ENCODE measurements at places on chromosomes 12 and 14.

GRCh38 chr12:101277443-101277842 is 2.5 kb upstream of the UTP20 start:
- DNase-seq = no peak

DNA sequence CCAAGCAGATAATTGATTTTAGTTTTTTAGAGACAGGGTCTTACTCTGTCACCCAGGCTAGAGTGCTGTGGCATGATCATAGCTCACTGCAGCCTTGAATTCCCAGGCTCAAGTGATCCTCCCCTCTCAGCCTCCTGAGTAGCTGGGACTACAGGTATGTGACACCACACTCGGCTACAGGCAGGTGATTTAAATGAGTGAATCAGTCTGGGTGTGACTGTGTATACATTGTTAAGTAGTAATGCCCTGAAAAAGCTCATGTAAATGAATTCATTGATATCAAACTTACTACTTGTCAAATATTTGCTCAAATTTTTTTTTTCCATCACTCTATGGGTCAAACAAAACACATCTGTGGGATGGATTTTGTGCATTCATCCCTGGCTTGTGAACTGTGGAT is 6.3 kb upstream of the USP44 start:
- no peak for DNase-seq

- DNase-seq = peak; percentile 92
Observed at GRCh38 chr12:68807576-68808387, at the start of gene MDM2. TSS of gene MDM2 (plus strand) at chr12:68808177. CDS start at chr12:68808478, 301 bp downstream.

DNA sequence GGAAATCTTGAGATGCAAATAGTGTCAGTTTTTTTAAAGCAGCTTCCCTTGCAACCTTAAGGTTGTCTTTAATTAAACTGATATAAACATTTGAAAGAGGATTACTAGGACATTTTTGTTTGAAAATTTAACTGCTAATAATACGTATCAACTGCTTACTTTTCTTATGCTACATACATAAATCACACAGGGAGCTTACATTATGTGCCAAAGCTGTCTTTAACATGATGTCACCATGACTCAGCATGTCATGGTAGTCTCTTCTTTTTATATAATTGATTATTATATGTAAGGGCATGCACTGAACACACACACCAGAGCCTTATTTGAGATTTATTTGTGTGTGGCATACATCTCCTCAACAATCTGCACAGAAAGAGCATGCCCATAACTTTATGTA is 63.0 kb upstream of the PTHLH start:
- DNase-seq = peak; percentile 76

DNA sequence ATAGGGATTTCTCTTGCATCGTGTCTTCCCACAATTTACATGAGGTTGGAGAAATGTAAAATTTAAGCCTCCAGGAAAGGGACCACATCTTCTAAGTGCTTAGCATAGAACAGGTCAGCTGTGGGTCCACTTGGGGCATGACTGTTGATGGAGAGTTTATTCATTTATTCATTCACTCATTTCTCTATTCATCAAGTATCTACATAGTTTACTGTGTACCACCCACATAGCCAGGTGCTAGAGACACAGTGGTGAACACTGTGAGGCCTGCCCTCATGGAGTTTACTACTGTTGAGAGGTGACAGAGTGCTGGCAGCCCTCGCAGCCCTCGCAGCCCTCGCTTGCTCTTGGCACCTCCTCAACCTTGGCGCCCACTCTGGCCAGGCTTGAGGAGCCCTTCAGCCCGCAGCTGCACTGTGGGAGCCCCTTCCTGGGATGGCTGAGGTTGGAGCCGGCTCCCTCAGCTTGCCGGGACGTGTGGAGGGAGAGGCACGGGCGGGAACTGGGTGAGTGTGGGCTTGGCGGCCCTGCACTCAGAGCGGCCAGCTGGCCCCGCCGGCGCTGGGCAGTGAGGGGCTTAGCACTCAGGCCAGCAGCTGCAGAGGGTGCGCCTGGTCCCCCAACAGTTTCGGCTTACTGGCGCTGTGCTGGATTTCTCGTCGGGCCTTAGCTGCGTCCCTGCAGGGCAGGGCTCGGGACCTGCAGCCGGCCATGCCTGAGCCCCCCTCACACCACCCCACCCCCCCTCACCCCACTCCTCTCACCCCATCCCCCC is 1.7 kb upstream of the JPH4 start:
- DNase-seq = no peak

DNA sequence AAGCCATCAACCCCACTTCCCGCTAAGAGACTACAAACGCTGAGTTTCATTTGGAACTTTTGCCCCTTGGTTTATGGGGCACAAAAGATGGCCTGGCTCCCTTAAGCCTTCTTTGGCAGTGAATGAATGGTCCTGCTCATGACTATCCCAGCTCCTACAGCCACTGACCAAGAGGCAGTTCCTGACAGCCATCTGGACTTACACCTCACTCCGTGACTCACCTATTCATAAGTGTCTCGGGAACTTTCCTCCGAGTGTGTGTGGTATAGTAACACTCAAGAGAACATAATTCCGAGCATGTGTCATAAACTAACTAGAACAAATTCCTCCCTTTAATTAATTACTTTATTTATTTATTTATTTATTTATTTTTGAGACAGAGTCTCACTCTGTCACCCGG is 51.9 kb upstream of the NUDT4 start:
- no peak for DNase-seq

- no peak for DNase-seq
Observed at GRCh38 chr14:82667501-82667900, 1133.8 kb upstream of the SEL1L start.

DNA sequence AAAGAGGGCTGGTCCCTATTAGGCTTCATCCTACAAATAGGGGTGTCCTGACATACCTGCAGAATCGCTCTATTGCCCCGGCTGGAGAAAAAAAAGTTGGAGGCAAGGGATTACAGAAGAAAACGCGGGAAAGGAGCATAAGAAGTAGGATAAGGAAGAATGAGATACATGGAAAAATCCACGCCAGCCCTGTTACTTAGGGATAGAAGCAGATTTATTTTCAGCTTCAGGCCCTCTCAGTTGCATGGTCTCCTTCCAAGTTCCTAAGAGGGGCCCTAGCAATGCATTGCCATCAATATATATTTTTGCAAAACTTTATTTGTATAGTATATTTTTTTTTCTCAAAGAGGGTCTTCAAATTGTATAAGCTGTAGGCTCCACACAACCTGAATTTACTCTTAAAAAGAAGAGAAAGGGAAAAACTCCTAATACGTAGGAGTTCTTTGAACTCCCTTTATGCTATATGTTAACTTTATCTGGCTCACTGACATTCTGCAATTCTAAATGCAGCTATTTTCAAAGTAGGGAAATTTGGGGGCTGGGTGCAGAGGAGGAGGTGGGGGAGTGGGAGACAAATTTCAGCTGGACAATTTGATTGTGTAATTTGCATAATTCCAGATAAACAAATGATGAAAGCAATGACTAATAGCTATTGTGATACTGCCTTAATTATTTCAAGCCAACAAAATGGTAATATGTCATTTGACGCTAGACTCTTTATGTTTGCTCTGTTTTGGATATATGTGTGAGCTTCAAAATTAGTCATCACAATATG is 137.7 kb upstream of the TRHDE start:
- no peak for DNase-seq

DNA sequence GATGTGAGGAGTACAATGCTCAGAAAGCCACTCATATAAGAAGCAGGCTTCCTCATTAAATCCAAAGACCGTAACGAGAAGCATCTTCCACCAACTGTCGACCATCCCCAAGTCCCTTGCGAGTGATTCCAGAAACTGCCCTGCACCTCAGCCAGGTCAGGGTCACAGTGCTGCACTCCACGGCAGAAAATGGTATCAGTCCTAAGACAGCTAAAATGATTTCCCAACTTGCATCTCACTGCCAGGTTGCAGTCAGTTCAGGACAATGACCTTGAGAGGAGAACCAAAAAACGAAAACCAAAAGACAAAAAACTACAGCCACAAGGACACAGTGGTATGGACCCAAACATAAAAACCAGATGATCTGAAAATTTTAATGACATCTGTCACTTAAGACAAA is 20.6 kb downstream of the SBNO1 start:
- DNase-seq = no peak

- DNase-seq = no peak
Observed at GRCh38 chr12:49170924-49171323, 18.0 kb downstream of the TUBA1A start.

GRCh38 chr14:68939893-68940613 is 39.0 kb downstream of the ACTN1 start:
- peak; percentile 100 for DNase-seq

DNA sequence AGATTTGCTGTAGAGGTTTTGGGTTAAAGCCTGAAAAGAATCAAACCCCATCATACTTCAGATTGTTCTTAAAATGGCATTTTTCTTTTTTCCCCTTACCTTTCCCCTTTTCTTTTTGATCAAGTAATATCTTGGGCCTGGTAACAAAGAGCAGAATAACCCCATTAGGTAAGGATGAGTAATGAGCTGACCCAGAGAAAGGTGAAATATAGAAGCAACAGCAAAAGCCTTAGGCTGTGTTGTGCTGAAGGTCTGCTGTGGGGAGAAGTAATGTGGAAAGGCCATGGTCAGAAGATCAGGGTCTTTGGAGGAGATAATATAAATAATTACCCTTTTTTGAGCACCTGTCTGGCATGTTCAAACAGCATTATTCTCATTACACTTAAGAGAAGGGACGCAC is 42.3 kb downstream of the MIA2 start:
- no peak for DNase-seq

GRCh38 chr12:53105256-53105655 is 2.0 kb downstream of the SOAT2 start:
- DNase-seq = no peak

GRCh38 chr12:81094718-81095360 is 17.0 kb downstream of the ACSS3 start:
- no peak for DNase-seq

GRCh38 chr12:116381744-116382685 is 104.5 kb upstream of the MED13L start:
- DNase-seq = peak; percentile 99

- DNase-seq = peak; percentile 91
Observed at GRCh38 chr14:54650331-54650958, 83.5 kb downstream of the SAMD4A start.

Data from fibroblast of skin of scalp (primary cell).